Osteocyte (in vitro differentiated cells): ENCODE measurements at places on chromosomes 12 and 14.

GRCh38 chr12:68012712-68013111 lies 23.5 kb downstream of the IFNG-AS1 start:
- DNase-seq: no peak

DNA sequence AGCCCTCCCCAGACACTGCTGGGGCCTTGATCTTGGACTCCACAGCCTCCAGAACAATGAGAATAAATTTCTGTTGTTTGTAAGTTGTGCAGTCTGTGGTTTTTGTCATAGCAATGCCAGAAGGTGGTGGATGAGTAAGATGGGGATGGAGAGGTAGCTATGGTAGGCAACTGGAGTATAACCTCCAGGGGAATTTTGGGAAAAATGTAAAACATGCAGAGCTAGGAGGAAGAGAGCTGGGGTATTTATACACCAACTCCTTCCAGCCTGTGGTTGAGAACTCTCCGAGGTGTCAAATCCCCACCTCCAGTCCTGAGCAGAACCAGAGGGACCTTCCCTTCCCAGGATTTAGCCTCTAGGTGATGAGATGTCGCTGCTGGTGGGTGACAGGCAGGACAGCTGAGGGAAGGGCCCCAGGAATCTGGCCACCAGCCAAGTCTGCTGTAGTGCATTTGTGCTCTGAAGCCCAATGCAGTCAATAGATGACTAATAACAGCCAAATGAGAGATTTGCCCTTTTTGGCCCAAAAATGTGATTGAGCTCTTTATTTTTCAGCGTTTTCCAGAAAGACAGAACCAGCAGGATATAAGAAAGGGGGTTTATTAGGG lies 19.1 kb upstream of the CEP170B start:
- no peak for DNase-seq

DNA sequence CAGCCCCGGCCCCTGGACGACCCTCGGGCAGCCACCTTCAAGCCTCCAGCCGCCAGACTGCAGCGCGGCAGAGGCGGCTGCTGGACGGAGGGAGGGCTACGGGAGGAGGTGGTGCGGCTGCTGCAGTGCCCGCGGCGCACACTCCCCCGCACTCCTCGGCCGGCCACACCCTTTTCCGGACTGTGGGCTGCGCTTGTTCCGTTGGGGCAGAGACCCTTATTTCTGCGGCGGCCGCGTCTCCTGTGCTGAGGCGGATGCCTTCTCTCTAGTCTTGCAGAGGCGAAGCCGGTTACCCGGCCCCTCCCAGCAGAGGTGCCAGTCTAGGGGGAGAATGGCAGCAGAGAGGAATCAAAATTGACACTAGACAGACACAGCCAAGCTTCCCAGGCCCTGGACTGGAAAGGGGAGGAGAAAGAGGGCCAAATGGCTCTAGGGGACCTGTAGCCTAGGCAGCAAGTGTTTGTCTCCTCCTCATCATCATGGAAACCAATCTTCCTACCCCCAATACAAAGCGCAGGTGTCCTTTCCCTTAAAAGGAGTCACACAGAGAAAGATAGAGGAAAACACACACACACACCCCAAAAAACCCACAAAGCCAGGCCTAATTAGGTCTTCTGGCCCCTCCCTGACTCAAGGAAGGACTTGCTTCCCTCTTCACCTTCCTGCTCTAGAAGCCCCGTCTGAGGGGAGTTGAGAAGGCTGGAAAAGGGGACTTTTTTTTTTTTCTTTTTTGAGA lies 1.3 kb downstream of the ESYT1 start:
- DNase-seq: peak; percentile 87

GRCh38 chr14:68576031-68576430 lies 216.8 kb downstream of the ZFP36L1 start:
- DNase-seq: no peak

GRCh38 chr12:15605881-15606590 lies 183.2 kb downstream of the EPS8 start:
- no peak for DNase-seq

GRCh38 chr12:47382305-47382704 lies 302.5 kb upstream of the AMIGO2 start:
- DNase-seq: no peak

GRCh38 chr12:132281038-132281437 lies 48.4 kb downstream of the GALNT9 start:
- no peak for DNase-seq

DNA sequence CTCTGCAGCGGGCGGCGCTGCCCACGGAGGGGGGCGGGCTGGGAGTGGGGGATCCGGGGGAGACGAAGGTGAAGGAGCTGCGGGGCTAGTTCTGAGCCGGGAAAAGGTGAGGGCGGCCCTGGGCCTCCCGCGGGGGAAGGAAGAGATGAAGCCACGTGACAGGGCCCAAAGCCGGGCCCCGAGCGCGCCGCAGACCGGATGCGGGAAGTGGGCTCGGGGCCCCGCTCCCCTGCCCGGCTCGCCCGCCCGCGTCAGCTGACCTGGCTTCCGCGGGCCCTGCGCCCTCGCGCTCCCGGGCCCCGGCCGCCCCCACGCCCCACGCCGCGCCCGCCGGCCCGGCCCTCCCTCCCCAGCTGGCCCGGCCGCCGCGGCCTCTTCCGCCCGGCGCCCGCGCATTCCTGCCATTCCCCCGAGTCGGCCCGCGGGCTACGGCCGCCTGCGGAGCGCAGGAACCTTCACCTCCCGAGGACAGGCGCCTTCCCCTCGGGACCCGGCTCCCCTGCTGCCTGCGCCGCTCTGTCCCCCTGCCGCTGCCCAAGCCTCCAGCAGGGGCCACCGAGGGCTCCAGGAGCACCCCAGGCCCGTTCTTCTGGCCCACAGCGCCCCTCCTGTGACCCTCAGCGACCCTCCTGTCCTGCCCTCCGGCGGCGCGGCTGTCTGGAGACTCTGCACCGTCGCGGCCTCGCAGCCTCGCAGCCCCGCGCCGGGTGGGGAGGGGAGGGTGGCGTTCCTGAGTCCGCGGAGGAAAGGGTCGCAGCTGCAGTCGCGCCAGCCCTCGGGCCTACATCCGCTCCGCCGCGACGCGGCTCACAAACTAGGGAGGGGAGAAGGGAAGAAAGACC lies 20.4 kb downstream of the NINJ2 start:
- peak; percentile 89 for DNase-seq
